ENCODE measurements at places on chromosomes 4 and X.
A peak's percentile ranks its signal among the peaks of the same experiment; 100 is the strongest.

DNA sequence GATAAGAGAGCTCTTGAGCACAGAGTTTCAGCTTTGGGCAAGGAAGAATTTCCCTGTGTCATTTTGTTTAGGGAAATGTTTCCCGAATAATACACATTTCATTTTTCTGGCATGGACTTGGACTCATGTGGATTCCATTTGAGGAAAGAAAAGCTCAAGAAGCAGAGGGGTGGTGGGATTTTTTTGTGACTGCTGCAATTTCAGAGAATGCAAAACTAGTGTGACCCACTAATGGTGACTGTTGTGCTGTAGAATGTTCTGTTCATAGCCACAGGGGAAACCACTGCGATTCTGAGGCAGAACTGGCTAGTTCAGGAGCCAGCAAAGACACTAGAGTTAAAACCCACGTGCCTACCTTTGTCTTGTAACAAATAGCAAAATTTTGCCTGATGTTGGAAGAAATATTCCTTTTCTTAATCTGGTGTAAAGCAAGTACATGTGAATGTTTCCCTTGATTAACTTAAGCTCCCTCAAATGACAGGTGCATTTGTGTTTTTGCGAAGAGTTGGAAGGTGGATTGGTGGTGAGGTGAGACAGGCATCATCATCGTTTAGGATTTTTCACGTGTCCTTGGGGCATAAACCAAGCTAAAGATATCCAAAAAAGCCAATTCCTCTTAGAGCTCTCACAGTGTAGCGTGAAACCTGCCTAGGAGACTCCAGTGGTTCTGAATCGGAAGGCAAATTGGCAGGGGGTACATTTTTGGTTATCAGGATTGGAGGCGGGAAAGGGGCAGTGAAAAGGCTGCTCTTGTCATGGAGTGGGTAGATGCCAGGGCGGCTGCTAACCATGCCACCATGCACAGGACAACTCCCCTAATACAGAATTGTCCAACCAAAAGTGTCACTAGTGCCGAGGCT, 38.0 kb upstream of the FAM9C start:
- no peak for DNase-seq

GRCh38 chr4:154320521-154320920, 171.1 kb downstream of the DCHS2 start:
- DNase-seq = no peak

DNA sequence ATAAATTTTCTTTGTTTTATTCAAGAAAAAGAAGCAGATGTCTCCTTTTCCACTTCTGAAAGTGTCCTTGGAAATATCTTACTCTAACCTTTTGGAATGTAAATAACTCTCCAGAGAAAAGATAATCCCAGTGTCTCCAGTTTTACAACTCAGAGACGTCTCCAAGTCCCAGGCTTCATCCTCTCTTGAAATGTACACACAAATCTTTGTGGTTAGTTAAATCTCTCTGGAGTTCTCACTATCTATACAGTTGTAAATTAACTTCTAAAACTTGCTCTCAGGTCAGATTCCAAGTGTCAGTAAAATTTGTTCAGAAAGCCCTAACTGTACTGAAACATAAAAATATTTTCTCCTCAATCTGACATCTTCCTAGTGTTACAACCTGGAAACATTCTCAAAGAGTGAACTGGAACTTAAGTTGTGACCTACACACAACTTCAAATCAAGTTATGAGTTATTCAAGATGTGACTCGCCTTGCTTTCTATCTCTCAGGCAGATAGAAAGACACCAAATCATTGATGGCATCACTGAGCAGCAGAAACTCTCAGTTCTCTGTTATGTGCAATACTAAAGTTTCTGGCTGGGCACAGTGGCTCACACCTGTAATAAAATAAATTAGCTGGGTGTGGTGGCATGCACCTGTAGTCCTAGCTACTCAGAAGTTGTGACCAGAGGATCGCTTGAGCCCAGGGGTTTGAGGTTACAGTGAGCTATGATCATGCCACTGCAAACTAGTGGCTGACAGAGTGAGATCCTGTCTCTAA, 284.2 kb downstream of the RCHY1 start:
- DNase-seq = no peak

GRCh38 chr4:127759228-127759820, 22.8 kb upstream of the HSPA4L start:
- DNase-seq = no peak

GRCh38 chr4:48909697-48910096, 3.1 kb upstream of the OCIAD2 start:
- DNase-seq = peak; percentile 90

- no peak for DNase-seq
These were observed 46.3 kb downstream of the SPANXD start for GRCh38 chrX:141652286-141652685.

DNA sequence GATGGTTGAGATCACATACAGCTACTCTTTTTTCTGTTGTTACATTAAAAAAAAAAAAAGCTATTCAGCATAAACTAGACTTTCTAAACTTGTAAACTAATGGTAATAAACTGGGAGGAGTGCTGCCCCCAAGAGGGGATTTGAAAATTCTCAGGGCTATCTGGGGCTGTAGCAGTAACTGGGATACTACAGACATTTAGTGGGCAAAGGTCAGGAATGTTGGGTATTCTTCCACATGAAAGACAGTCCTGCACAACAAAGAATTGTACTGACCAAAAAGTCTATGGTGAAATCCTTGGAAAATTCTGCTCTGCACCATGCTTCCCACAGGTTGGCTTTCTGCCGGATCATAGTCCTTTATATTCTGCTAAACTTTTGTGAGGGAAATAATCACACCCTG, 232.6 kb upstream of the BOD1L1 start:
- no peak for DNase-seq

- no peak for DNase-seq
These were observed 595.9 kb downstream of the CENPC start for GRCh38 chr4:66949419-66949818.

GRCh38 chr4:115117651-115118050, 4.2 kb upstream of the NDST4 start:
- no peak for DNase-seq

DNA sequence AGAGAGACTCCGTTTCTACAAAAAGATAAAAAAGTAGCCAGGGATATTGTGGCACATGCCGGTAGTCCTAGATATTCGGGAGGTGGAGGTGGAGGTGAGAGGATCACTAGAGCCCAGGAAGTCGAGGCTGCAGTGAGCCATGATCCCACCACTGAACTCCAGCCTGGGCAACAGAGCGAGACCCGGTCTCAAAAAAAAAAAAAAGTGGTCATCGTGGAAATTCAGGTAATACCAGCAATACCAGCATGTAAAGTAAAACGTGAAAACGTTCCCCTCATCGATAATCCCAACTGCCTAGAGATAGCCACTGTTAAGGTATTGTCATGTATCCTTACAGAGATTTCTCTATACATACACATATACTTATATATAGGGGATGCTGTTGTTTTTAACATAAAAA, 1.5 kb downstream of the MAGT1 start:
- no peak for DNase-seq

GRCh38 chr4:10106421-10107039, 10.1 kb downstream of the WDR1 start:
- DNase-seq = peak; percentile 94

GRCh38 chr4:7698584-7698983, 241.1 kb downstream of the AFAP1 start:
- peak; percentile 80 for DNase-seq

- DNase-seq = no peak
These were observed 122.3 kb upstream of the TACR3 start for GRCh38 chr4:103842076-103842475.

DNA sequence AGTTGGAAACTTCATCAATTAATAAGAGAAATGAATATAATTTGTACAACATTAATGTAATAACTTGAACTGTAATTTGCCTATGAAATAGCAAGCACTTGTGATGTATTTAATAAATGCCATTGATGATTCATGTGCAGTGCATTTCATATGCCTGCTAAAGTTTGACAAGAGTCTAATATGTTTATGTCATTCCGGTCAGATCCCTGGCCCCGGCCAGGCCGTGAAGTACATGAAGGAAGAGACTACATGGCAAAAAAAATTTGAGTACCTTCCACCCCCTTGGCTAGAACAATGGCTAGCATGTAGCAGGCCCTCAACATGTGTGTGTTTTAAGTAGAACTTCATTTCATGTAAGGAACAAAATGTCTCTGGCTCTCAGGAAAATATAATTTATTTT, 161.3 kb downstream of the ATP10D start:
- DNase-seq = no peak

GRCh38 chrX:1618689-1619088, 3.8 kb downstream of the ASMT start:
- DNase-seq = no peak

DNA sequence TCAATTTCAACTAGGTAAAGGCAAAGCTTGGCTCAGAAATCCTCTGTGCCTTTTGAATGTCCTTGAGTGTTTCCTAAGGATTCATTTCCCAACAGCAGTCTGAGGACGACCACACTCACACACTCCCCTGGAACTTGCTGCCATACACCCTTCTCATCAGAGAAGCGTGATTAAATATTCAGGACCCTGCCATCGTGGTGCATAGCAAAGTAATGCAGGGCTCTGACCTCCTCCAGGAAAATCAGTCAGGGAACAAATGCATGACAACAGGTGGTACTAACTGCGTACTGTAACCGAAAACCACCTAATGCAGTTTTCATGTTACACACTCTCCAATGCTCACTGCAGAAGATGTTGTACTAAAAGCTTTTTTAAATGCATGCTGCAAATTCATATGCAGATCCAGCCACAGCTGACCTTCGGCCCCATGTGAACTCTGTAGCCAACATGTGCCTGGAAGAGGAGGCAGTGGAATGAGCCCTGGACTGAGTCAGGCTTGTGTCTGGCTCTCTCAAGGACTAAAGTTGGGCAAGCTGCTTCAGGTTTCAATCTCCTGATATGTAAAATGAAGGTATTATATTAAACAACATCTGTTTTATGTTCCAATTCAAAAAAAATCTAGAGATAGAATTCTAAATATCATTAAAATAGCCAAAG, 238.3 kb downstream of the KCNIP4 start:
- no peak for DNase-seq

DNA sequence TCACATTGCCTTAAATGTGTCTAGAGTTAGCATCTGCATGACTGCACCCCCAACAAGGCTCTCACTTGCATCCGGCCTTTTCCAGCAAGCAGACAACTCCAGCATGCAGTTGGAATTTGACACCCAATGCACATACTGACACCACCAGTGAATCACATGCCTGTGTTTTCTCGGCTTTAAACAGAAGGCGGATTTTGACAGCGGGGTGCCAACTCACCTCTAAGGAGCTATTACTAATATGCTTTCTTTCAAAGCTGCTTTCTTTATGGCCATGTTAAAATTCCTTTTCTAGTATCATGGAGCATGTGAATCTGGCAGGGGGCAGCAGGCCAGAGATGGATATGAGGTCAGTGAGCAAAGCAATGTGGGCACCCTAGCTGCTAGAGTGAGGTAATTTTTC, 78.0 kb upstream of the CLNK start:
- DNase-seq = peak; percentile 68

DNA sequence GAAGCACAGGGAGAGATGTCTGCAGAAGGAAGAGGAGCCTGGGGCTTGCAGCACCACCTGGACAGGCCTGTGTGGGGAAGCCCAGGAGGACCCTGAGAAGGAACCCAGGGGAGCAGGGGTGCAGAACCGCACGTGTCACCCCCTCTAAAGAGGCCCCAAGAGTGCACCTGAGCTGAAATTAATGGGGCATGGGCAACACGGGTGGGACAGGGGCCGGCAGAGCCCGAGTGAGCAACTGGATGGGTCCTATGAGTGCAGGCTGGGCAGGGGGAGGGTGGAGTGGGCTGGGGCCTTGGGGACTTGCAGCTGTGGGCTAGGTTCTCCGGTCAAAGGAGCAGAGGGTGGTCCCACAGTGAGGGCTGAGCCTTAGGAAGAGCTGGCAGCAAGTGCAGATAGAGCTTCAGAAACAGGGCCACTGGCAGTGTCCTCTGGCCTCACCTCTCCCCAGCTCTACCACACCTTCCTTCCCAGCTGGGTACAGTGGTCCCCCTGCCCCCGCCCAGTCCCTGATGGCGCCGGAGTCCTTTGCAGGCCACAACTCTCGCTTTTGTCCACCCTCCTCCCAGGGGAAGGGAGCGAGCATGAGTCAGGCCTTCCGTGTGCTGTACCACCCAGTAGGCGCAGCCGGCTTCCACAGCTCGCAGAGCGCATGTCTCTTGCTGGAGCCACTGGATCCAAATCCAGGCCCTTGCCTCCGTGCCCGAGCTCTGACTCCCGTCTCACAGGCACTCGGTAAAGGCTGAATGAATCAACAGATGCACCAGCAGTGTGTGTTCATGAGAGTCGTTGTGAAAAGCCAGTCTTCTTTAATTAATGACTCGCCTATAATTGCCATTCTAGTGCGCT, 131.6 kb downstream of the HMX1 start:
- no peak for DNase-seq

DNA sequence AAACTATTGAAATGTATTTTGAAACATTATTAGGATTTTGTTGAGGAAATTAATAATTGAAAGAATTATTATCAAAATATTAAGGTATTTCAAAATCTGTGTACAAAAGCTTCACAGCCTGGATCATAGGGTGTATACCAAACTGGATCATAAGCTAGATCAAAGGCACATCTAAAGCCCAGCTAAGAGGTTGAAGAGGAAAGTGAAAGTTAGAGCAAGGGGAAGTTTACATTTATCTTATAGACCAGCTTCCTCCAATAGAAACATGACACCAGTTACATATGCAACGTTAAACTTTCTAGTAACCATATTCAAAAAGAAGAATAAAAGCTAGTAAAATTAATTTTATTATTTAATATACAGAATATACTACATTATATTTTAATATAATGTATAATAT, 227.2 kb upstream of the BMP3 start:
- DNase-seq = no peak

GRCh38 chr4:177444911-177445736, 2.9 kb upstream of the AGA start:
- no peak for DNase-seq

GRCh38 chrX:17456526-17456925, 81.5 kb downstream of the NHS start:
- DNase-seq = no peak

DNA sequence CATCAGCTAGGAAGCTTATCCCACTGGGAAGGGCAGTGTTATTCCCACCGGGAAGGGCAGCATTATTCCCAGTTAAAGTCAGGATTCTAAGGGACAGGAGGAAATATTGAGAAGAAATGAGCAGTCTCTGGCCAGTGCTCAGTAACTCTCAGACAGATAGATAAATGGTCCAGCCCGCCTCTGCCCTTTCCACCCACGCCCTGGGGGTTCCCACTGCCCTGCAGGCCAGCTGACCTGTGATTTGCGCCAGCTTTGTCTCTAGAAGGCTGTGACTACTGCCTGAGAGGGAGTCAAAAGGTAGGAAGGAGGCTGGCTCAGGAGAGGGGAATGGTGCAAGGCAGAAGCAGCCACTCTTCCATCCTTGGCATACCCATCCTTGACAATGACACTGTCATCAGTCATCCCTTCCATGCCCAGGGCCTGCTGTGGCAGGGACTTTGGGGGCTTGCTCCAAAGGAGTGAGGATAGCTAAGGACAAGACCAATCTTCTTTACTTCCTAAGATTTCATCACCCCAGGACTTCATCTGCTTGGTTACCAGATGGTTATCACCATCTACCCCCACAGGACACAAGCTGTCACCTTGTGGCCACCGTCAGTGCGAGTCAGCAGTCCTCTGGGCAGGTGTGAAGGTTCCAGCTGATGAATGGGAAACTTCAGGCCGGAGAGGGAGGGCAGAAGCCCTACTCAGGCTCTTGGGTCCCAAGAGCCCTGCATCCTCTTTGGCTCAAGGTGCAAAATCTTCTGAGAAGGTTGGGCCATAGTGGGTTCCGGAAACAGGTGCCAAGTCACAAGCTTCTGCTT, 49.5 kb downstream of the SEPSECS start:
- DNase-seq = no peak

All from GM03348 (cell line).